ENCODE measurements at places on chromosomes 5 and 9. TPM values are rescaled to one million over a fixed set of nuclear protein-coding genes. Genes with fewer than 3 reads are reported as not detected.

Gene ISL1
- total RNA-seq: not detected

Gene SPATA31D4
- not detected for total RNA-seq

Gene PRDM9
- total RNA-seq: not detected

Gene PRR16
- 1.2 TPM for total RNA-seq

Gene SLC27A6
- total RNA-seq: 12.6 TPM

Gene SMC2
- 6.6 TPM for total RNA-seq

Gene C9
- 1.8 TPM for total RNA-seq

Gene GALNT12
- 6.6 TPM for total RNA-seq

Gene FCN2
- 0.73 TPM for total RNA-seq

- no peaks in the 10 kb centered on the region for H3K36me3 ChIP-seq
- no peaks in the 10 kb centered on the region for H3K27me3 ChIP-seq
- H3K4me1 ChIP-seq: peaks cover 25% of the 10 kb centered on the region
- peak overlapping the region; percentile 52 for H3K27ac ChIP-seq
These were observed 57.4 kb downstream of the NFIB start for GRCh38 chr9:14256588-14256987.

- no peak for DNase-seq
- no peak overlapping the region for H3K4me3 ChIP-seq
- no peaks in the 10 kb centered on the region for H3K27me3 ChIP-seq
These were observed 85.1 kb upstream of the IL12B start for GRCh38 chr5:159415301-159415937.

DNA sequence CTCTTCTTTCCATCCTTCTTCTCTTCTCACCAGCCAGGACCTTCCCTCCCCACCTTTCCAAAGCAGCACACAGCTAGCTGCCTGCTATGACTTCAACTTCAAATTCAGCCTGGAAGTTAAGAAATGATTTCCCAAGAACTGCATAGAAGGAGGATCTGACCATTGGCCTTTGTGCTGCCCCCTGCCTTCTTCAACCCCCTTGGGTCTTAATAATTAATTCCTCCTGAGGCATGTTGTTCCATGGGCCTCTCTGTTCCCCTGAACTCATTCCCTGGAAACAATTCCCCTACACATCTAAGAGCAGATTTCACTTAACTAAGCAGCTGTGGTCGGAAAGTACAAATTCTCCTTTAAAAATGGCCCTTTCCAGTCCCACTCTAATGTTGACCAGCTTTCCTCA, 62.4 kb downstream of the ADAMTS12 start:
- H3K27ac ChIP-seq: peak overlapping the region; percentile 72
- H3K27me3 ChIP-seq: no peaks in the 10 kb centered on the region
- H3K36me3 ChIP-seq: no peaks in the 10 kb centered on the region
- DNase-seq: no peak
- no peak overlapping the region for H3K4me3 ChIP-seq
- no peaks in the 10 kb centered on the region for H3K4me1 ChIP-seq

GRCh38 chr9:130246126-130246525, 19.4 kb upstream of the HMCN2 start:
- no peaks in the 10 kb centered on the region for H3K27me3 ChIP-seq
- H3K4me1 ChIP-seq: no peaks in the 10 kb centered on the region
- no peak overlapping the region for H3K27ac ChIP-seq
- H3K36me3 ChIP-seq: no peaks in the 10 kb centered on the region
- no peak overlapping the region for H3K4me3 ChIP-seq

- H3K4me1 ChIP-seq: no peaks in the 10 kb centered on the region
- H3K27me3 ChIP-seq: no peaks in the 10 kb centered on the region
These were observed 173.6 kb downstream of the NR2F1-AS1 start for GRCh38 chr5:93407454-93407853.

- H3K4me1 ChIP-seq: no peaks in the 10 kb centered on the region
- H3K36me3 ChIP-seq: no peaks in the 10 kb centered on the region
- peak overlapping the region; percentile 86 for H3K27ac ChIP-seq
- no peak for DNase-seq
These were observed 264.3 kb downstream of the ARRDC3 start for GRCh38 chr5:91118796-91119195.

DNA sequence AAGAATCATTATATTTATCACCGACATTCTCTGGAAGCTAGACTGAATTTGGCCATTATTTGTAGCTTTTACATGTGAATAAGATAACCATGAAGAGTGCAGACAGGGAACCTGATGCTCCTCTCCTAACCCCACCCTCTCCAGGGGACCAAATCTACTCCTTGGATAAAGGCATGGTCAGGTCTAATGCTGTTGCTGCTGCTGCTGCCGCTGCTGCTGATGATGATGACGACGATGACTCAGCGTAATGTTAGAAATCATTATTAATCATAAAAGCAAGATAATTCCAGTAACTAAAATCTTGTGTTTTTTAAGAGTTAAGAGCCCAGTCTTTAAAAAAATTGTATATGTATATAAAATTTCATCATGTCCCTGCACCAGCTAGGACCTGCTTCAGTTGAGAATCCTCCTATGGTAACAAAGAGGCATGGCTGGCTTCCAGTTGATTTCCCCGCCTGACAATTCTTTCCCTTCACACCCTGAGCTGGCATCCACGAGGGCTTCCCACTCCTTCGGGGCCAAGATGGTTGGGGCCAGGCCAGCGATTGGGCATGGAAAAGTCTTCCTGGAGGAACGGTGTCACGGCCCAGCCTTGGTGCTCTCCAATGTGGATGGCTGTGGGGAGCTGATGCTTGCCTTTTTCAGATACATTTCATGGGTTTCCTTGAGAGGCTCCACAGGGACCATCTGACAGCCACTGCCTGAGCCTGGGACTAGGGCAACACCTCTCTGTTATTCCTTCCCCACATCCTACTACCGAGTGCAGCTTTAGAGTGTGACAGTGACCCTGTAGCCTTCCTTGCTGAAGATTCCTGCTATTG, 400.0 kb downstream of the CTNND2 start:
- H3K27me3 ChIP-seq: no peaks in the 10 kb centered on the region
- no peaks in the 10 kb centered on the region for H3K4me1 ChIP-seq
- DNase-seq: no peak
- no peaks in the 10 kb centered on the region for H3K36me3 ChIP-seq

DNA sequence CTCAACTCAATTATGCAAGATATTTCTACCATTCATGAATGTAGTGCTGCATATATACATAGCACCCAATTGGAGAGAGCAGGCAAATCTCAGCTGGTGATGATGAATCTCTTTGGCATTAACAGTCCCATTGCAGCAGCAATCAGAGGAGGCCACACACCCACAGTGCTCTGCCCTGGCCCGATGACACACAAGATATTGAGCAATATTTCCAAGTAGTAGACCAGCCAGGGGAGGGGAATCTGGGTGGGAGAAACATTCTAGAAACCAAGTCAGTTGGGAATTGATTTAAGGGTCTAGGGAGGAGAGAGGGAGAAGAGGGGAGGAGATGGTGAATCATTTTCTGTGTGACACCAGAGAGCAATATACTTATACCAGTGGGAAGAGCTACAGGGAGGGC, 14.9 kb upstream of the C5orf63 start:
- no peaks in the 10 kb centered on the region for H3K27me3 ChIP-seq
- no peak overlapping the region for H3K4me3 ChIP-seq
- no peak overlapping the region for H3K27ac ChIP-seq

DNA sequence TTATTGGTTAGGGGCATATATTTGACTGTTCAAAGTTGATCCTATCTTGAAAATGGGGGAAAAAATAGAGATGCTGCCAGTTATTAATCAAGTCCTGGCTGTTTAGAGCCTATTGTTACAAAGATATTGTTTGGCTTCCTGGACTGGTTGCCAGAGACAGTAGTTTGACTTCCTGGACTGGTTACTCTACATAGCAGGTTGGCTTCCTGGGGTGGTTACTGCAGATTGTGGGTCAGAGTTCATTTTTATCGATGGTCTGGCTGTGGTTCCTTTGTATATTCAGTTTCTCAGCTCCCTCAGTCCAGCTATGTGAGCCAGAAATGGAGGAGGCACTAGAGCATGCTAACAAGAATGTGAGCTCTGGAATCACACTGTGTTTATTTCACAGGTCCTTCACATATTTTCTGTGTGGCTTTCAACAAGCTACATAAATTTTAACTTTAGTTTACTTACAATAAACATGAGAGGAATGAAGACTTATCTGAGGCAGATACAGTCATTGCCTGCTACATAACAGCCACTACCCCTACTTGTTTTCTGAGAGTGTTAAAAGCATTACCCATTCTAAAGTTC, 137.6 kb downstream of the TRPM3 start:
- DNase-seq: no peak
- H3K4me1 ChIP-seq: no peaks in the 10 kb centered on the region
- H3K36me3 ChIP-seq: no peaks in the 10 kb centered on the region
- H3K4me3 ChIP-seq: no peak overlapping the region

DNA sequence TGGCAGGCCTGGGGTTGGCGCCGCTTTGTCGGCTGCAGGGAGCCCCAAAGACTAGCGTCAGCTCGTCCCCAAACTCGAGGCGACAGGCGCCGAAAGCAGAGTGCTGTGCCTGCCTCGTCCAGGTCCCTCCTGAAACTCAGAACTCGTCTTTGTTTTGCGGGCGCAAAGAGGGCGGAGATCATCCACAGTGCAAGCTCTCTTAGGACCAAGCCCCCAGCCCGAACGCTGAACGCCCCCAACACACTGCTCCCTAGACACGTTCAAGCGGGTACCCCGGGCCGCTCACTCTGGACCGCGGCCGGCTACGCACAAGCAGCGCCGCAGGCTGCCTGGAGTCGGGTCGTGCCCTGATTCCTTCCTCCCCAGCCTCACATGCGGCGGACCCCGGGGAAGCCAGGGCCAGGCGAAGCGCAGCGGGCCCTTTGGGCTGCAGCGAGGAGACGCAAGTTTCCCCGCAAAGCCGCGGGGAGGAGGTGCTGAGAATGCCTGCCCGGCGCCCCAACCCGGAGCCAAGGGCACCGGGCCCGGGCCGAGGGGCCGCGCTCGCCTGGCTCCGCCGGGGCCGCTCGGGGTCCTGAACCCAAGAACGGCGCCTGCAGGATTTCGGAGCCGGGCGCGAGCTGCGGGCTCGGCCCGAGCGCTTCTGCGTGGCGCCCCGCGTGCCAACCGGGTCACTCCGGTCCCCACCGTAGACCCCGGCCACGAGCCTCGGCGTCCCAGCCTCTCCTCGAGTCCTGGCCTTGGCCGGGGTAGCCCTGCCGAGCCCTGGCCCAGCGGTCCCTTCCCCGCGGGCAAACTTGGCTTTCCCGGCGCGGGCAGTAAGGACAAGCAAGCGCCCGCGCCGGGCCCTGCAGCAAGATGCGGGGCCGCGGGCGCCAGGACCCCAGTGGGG, 738 bp downstream of the FSTL4 start:
- H3K36me3 ChIP-seq: no peaks in the 10 kb centered on the region
- H3K27ac ChIP-seq: no peak overlapping the region

DNA sequence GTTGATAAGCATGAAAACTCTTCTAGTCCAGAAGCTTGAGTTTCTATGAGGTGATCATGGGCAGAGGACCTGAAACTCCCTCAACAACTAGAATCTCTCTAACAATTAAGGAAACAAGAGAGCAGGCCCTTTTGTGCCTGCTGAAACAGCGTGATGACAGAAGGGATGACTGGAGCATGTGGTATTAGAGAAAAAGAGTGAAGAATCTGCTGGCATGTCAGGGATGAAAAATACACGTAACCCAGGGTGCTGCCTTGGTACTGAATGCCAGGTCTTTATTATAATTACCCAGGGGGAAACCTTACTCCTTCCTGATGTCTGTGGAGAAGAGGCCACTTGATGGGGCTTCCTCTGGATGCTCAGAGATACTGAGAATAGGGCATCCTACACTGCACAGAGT, 167.8 kb downstream of the CRB2 start:
- H3K27me3 ChIP-seq: no peaks in the 10 kb centered on the region
- H3K36me3 ChIP-seq: no peaks in the 10 kb centered on the region
- no peak overlapping the region for H3K4me3 ChIP-seq
- H3K27ac ChIP-seq: no peak overlapping the region

GRCh38 chr9:115353681-115354080, 235.7 kb upstream of the TNC start:
- no peaks in the 10 kb centered on the region for H3K27me3 ChIP-seq
- no peak overlapping the region for H3K4me3 ChIP-seq
- H3K4me1 ChIP-seq: no peaks in the 10 kb centered on the region
- no peaks in the 10 kb centered on the region for H3K36me3 ChIP-seq
- H3K27ac ChIP-seq: no peak overlapping the region
- DNase-seq: no peak

GRCh38 chr9:93100276-93100636, 4.2 kb downstream of the CARD19 start:
- DNase-seq: no peak
- no peaks in the 10 kb centered on the region for H3K36me3 ChIP-seq
- no peaks in the 10 kb centered on the region for H3K27me3 ChIP-seq
- no peak overlapping the region for H3K4me3 ChIP-seq
- H3K27ac ChIP-seq: no peak overlapping the region
- H3K4me1 ChIP-seq: no peaks in the 10 kb centered on the region

DNA sequence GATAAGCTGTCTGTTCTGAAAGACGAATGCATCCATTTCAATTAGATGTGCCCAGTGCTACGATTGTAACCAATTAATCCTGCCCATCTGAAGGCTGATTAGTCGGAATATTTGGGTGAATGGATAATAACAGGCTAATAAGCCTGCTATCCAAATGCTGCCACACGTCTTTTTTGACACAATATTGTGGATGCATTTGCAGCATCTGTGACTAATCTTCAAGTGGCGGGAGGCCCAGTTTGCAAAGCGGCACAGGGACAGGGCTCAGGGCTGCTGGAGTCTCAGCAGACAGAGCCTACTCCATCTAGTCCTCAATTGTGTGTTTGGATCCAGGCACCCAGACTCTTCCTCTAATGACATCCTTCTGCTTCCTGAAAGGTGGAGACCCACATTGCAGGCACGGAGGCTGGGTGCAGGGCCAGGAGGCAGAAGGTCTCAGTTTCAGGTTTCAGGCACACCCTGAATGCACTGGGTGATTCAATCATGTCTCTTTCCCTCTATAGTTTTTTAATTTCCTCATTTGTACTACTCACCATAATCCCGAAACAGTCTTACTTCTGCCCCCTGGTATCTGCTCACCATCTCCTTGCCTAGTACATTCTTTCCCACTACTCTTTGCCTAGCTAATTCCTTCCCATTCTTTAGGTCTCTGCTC, 169.6 kb downstream of the ASTN2 start:
- H3K4me1 ChIP-seq: no peaks in the 10 kb centered on the region
- H3K27me3 ChIP-seq: no peaks in the 10 kb centered on the region
- no peak for DNase-seq
- H3K36me3 ChIP-seq: no peaks in the 10 kb centered on the region
- no peak overlapping the region for H3K4me3 ChIP-seq

GRCh38 chr5:94632024-94632423, 13.6 kb downstream of the SLF1 start:
- H3K4me3 ChIP-seq: no peak overlapping the region
- no peaks in the 10 kb centered on the region for H3K36me3 ChIP-seq
- H3K27ac ChIP-seq: no peak overlapping the region
- DNase-seq: no peak

- no peaks in the 10 kb centered on the region for H3K27me3 ChIP-seq
- no peak for DNase-seq
- no peak overlapping the region for H3K27ac ChIP-seq
- no peaks in the 10 kb centered on the region for H3K36me3 ChIP-seq
These were observed 3.1 kb upstream of the NDUFS4 start for GRCh38 chr5:53557386-53557785.

GRCh38 chr9:110112792-110113191, 95.2 kb downstream of the C9orf152 start:
- no peaks in the 10 kb centered on the region for H3K4me1 ChIP-seq
- H3K27ac ChIP-seq: no peak overlapping the region
- H3K36me3 ChIP-seq: no peaks in the 10 kb centered on the region
- H3K4me3 ChIP-seq: no peak overlapping the region
- H3K27me3 ChIP-seq: no peaks in the 10 kb centered on the region
